ENCODE measurements at places on chromosomes 1 and 21. TPM values are rescaled to one million over a fixed set of nuclear protein-coding genes. Genes with fewer than 3 reads are reported as not detected.

DNA sequence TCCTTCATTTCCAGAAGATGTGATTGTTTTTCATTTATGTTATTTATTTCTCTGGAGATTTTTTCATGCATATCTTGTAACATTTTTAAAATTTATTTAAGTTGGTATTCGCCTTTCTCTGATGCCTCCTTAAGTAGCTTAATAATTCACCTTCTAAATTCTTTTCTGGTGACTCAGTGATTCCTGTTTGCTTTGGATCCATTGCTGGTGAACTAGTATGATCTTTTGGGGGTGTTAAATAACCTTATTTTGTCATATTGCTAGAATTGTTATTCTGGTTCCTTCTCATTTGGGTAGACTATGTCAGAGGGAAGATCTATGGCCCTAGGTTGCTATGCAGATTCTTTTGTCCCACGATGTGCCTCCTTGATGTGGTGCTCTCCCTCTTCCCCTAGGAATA, 1347.2 kb upstream of the B3GALT2 start:
- DNase-seq = peak; percentile 9

Gene PCP4
- polyA plus RNA-seq = not detected

Gene TAS1R1
- 0.04 TPM for polyA plus RNA-seq

DNA sequence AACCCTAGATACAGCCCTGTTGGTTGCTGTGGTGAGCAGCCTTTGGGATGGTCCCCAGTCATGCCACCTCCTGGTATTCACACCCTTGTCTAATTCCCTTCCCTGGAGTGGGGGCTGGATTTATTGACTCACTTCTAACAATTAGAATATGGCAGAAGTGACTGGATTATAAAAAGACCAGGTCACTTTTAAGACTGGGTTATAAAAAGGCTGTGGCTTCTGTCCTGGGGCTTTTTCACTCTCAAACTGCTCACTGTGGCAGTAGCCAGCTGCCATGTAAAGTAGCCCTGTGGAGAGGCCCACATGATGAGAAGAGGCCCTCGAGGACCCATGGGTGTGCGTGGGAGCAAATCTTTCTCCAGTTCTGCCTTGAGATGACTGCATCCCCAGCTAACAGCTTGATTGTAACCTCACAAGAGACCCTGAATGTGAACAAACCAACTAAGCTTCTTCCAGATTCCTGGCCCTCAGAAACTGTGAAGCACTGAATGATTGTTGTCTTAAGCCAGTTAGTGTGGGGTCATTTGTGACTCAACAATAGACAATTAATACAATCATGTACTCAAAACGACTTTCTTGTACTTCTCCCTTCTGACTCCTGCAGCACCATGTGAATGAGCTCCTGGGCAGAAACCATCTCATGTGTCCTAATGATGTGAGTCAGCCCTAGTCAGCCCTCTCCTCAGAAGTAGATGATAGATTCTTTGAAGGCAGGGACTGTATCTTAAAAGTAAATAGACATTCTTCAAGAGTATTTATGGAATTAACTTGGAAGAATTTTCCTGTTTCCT, 234.9 kb downstream of the TNR start:
- DNase-seq = no peak

GRCh38 chr1:23126801-23127200, 41.9 kb downstream of the LUZP1 start:
- DNase-seq = no peak

Gene BATF3
- polyA plus RNA-seq = 7.0 TPM

Gene MYCL
- polyA plus RNA-seq = 0.62 TPM

DNA sequence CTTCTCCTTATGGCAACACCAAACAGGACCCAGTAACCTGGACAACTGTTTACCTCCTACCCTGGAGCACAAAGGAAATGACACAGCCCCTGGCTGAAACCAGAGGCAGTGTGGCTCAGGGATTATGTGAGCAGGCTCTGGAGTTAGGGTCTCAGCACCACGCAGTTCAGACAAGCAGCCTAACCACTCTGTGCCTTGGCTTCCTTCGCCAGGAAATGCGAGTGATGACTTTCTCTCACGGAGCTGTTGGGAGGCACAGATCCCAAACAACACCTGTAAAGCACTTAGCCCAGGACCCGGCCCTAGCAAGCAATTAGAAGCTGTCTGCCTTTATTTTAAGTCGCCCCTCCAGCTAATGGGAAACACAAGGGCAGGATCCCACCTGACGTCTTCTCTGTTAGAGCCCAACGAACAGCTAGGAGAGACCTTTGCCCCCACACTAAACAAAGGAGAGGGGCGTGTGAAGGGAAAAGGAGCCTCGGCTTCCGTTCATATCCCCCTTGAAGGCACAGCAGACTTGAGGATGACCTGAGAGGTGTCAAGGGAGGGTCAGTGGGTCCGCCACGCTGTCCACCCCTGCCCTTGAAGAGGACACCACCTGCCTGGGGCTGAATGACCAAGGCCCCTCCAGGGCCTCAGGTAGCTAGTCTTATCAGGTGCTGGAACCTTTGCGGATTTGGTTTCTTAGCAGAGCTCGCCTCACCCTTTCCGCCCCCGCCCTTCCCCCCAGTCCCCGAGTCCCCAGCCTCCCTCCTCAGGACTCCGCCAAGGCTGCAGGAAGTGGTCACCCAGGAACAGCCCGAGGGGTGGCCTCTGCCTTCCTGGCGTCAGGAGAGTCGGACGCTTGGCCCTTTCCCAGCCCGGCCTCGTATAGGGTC, 860 bp downstream of the TMEM63A start:
- no peak for DNase-seq

GRCh38 chr1:32892368-32893197, 6.3 kb downstream of the HPCA start:
- peak; percentile 51 for DNase-seq

Gene PROK1
- not detected for polyA plus RNA-seq

Gene C1QTNF12
- polyA plus RNA-seq = 0.76 TPM
